ENCODE measurements at places on chromosomes 7 and 10.

GRCh38 chr7:54429111-54429510 is 113.1 kb upstream of the VSTM2A start:
- no peaks in the 10 kb centered on the region for H3K4me1 ChIP-seq
- H3K27ac ChIP-seq, result no peak overlapping the region
- no peak for DNase-seq
- H3K36me3 ChIP-seq, result no peaks in the 10 kb centered on the region

GRCh38 chr7:99928994-99929729 is at the start of gene GJC3:
Gene GJC3 (minus strand): TSS chr7:99929620. CDS start chr7:99929620, 0 bp downstream.
- peak within 1 kb of the TSS; percentile 73 for H3K4me3 ChIP-seq
- H3K4me1 ChIP-seq, result peaks cover 33% of the 10 kb centered on the region
- peak within 1 kb of the TSS; percentile 37 for H3K27ac ChIP-seq
- H3K36me3 ChIP-seq, result no peaks in the 10 kb centered on the region

GRCh38 chr10:48605786-48606529 is 1.1 kb upstream of the ARHGAP22 start:
- peak overlapping the region; percentile 12 for H3K4me3 ChIP-seq
- H3K4me1 ChIP-seq, result peaks cover 4% of the 10 kb centered on the region
- no peak for DNase-seq
- no peak overlapping the region for H3K27ac ChIP-seq

- H3K27me3 ChIP-seq, result peaks cover 3% of the 10 kb centered on the region
- H3K4me1 ChIP-seq, result peaks cover 22% of the 10 kb centered on the region
- no peak overlapping the region for H3K27ac ChIP-seq
- no peak for DNase-seq
- no peaks in the 10 kb centered on the region for H3K36me3 ChIP-seq
Measured at GRCh38 chr7:123774496-123774895, 25.7 kb upstream of the WASL start.

- H3K4me1 ChIP-seq, result peaks cover 10% of the 10 kb centered on the region
- H3K36me3 ChIP-seq, result no peaks in the 10 kb centered on the region
- no peak overlapping the region for H3K4me3 ChIP-seq
- no peak overlapping the region for H3K27ac ChIP-seq
- H3K27me3 ChIP-seq, result no peaks in the 10 kb centered on the region
- DNase-seq, result no peak
Measured at GRCh38 chr7:115678086-115678982, 352.2 kb downstream of the TFEC start.

- peaks cover 73% of the 10 kb centered on the region for H3K4me1 ChIP-seq
- no peak for DNase-seq
- H3K27me3 ChIP-seq, result peaks cover 14% of the 10 kb centered on the region
- no peaks in the 10 kb centered on the region for H3K36me3 ChIP-seq
Measured at GRCh38 chr10:77513220-77513619, 124.4 kb downstream of the KCNMA1 start.

GRCh38 chr7:3204526-3204925 is 96.5 kb upstream of the SDK1 start:
- DNase-seq, result no peak
- peaks cover 38% of the 10 kb centered on the region for H3K4me1 ChIP-seq
- H3K4me3 ChIP-seq, result no peak overlapping the region
- H3K27ac ChIP-seq, result no peak overlapping the region
- H3K27me3 ChIP-seq, result peaks cover 9% of the 10 kb centered on the region
- H3K36me3 ChIP-seq, result peaks cover 5% of the 10 kb centered on the region

DNA sequence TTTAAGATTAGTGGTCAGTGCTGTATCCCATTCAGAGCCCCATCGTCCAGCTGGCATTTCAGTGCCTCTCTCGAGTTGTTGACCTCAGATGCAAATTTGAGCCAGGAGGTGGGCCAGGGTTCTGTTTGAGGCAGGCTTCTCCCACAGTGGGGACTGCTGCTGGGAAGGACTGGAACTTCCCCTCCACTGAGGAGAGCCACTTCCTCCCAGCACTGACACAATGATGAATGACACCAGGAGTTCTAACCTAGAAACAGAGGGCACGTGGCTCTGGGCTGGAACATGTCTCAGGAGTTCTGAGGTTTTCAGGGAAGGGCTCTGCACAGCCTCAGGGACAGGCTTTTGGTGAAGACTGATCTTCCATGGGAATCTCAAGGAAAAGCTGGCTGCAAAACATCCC is 18.3 kb upstream of the BTBD16 start:
- no peak overlapping the region for H3K27ac ChIP-seq
- peaks cover 18% of the 10 kb centered on the region for H3K4me1 ChIP-seq
- no peak overlapping the region for H3K4me3 ChIP-seq
- H3K36me3 ChIP-seq, result peaks cover 21% of the 10 kb centered on the region
- H3K27me3 ChIP-seq, result peaks cover 3% of the 10 kb centered on the region
- DNase-seq, result peak; percentile 22

DNA sequence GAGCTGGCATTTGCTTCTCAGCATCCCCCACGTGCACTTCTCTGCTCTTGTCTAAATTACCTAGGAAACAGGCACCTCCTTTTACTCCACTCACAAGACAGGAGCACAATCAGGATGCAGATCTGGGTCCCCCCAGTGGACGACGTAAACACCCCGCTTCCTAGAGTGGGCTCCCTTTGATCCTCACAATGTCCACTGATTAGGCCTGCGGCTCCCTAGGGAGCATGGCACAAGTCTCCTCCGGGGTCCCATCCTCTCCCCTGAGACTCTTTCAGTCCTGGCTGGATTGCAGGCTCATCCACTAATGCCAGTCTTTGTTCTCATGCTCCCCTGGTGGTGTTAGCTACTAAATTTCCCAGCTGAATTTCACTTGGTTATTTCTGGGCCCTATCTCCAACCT is 98.3 kb downstream of the GLI3 start:
- H3K4me1 ChIP-seq, result peaks cover 84% of the 10 kb centered on the region
- no peaks in the 10 kb centered on the region for H3K27me3 ChIP-seq
- H3K36me3 ChIP-seq, result peaks cover 58% of the 10 kb centered on the region
- DNase-seq, result no peak
- H3K4me3 ChIP-seq, result no peak overlapping the region
- peak overlapping the region; percentile 85 for H3K27ac ChIP-seq

DNA sequence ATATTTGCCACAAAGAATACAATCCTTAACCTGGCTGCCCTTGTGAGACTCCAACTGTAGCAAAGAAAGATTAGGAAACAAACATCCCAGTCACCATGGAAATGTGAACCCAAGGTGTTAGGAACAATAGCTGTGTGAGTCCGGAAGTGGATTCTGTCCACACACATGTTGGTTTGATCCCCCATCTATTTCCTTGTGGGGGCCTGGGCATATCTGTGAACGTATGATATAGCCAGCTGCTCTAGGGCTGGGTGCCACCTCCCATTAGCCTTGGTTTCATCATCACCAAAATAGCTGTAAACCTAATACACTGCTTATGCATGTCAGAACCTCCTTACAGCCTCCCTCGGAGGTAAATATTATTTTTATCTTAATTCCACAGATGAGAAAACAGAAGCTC is 26.4 kb downstream of the GRK5 start:
- H3K4me3 ChIP-seq, result no peak overlapping the region
- no peak overlapping the region for H3K27ac ChIP-seq

DNA sequence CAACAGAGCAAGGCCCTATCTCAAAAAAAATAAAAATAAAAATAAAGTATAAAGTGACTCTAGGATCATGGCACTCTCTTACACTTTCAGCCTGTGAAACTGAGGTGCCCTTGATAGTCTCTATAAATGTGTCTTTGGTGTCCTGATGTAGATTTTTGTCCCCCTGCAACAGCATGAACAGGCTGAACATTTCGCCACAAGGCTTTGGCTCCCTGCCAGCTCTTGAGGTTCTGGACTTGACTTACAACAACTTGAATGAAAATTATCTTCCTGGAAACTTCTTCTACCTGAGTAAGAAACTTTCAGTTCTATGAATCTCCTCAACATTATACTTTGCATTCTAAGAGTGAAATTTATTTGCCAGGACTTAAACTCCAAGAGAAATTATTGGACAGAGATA is 48.1 kb upstream of the BMS1 start:
- peaks cover 10% of the 10 kb centered on the region for H3K27me3 ChIP-seq
- H3K27ac ChIP-seq, result no peak overlapping the region
- no peak overlapping the region for H3K4me3 ChIP-seq

GRCh38 chr7:93014410-93014809 is 103.4 kb downstream of the SAMD9 start:
- H3K4me1 ChIP-seq, result peaks cover 53% of the 10 kb centered on the region
- H3K4me3 ChIP-seq, result no peak overlapping the region
- DNase-seq, result no peak
- H3K27me3 ChIP-seq, result peaks cover 3% of the 10 kb centered on the region

DNA sequence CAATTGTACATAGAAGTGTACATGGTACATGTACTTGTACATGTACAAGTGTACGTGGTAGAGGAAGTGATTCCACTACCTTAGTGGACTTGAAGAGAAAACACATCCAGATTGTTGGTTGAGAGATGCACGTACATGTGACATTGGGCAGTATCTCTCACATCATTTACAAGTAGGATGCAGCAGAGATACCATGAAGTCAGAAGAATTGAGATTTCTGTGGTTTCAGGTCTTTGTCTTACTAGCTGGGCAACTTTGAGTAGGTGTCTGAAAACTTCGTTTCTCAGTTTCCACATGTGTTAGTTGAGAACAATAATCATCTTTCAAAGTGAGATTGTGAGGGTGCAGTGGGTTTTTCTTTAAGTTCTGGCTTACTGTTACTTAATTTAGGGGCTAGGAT is 21.5 kb downstream of the CLDN12 start:
- no peak overlapping the region for H3K27ac ChIP-seq
- H3K4me1 ChIP-seq, result no peaks in the 10 kb centered on the region
- no peak for DNase-seq
- no peaks in the 10 kb centered on the region for H3K27me3 ChIP-seq
- H3K4me3 ChIP-seq, result no peak overlapping the region

DNA sequence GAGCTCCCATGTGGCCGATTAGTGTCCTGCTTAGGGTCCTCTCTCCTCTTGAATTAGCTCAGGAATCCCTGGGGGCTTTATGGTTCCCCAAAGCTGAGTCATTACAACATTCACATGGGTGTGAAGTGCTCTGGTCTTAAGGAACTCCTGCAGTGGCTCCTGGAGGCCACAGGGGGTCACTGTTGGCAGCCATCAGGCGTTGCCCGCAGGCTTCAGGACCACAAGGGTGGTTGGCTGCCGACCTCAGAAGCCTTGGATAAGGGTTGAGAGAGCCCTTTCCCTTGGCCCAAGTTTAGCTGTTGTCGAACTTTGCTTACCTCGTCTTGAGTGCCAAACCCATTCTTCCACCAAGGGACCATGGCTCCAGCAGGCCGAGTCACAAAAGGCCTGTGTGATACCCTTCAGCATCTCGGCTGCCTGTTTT is 61.7 kb downstream of the SH2D4B start:
- no peaks in the 10 kb centered on the region for H3K36me3 ChIP-seq
- H3K4me1 ChIP-seq, result peaks cover 15% of the 10 kb centered on the region
- H3K4me3 ChIP-seq, result no peak overlapping the region
- DNase-seq, result peak; percentile 73

GRCh38 chr7:106111655-106112117 is 426 bp downstream of the SYPL1 start:
- peak overlapping the region; percentile 91 for H3K27ac ChIP-seq
- H3K27me3 ChIP-seq, result peaks cover 4% of the 10 kb centered on the region
- peak overlapping the region; percentile 90 for H3K4me3 ChIP-seq
- DNase-seq, result peak; percentile 75
- H3K36me3 ChIP-seq, result peaks cover 7% of the 10 kb centered on the region
- peaks cover 45% of the 10 kb centered on the region for H3K4me1 ChIP-seq

DNA sequence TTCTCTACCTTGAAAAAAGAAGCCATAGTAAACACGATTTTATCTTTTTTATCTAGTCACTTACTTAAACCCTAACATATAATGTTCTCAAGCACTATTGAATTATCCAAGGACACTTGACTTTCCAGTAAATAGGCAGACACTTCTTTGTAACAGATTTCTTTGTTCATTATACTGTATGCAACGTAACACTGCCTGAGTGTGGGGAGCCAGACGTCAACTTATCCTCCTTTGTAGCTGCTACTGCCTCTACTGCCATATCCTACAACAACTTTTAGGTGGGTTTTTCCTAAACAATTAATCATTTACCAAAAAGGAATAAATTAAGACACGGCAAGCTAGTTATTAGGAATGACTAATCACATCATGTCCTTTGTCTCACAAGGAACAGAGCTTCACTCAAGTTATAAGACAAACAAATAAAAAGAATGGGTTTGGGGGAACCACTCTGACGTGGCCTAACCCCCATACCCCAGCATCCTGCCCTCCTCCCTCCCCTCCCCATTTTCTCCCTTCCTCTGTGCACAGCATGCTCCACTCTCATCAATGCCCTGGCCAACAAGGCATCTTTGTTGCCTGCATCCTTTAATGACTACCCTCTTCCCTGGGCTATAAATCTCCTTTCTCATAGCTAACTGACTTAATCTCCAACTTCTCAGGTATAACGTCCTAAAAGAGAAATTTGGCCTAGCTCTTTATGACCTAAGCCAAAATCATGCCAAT is 43.3 kb downstream of the DOCK4 start:
- no peaks in the 10 kb centered on the region for H3K27me3 ChIP-seq
- peak overlapping the region; percentile 39 for H3K4me3 ChIP-seq
- peaks cover 49% of the 10 kb centered on the region for H3K4me1 ChIP-seq

DNA sequence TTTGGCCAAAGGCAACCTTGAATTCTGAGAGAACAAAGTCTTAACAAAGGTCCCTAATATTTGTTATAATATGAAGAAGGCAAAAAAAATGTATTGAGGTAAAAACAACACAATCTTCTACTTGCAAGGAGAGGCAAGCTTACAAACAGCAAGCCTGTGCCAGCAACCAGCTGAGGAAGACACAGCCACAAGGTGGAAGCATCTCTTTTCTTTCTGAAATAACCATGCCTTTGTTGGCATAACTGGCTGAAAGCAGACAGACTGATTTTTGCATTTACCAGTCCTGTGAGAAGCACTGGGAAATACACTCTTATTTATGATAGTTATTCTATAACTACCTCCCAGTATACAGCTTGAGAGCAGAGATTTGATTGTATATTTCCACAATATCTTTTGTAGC is 292.0 kb downstream of the PHTF2 start:
- no peak overlapping the region for H3K4me3 ChIP-seq
- H3K27me3 ChIP-seq, result peaks cover 3% of the 10 kb centered on the region
- H3K27ac ChIP-seq, result no peak overlapping the region
- no peaks in the 10 kb centered on the region for H3K4me1 ChIP-seq
- H3K36me3 ChIP-seq, result no peaks in the 10 kb centered on the region

DNA sequence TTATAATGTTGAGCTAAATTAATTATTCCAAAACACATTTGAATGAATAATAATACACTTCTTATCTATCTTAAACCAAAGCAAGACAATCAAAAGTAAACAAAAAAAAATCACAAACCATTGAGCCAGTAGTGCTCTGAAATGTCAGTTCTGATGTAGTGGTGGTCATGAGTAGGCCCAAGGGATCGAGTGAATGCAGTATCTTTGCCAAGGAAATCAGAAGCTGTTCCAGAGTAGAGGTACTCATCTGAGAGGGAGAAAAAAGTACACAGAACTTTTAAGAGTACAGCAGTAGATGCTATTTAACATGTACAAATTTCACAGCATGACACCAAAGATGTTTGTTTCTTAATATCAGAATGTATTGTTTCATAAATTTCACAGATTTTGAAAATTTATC is 121.5 kb downstream of the SEMA3D start:
- H3K27me3 ChIP-seq, result no peaks in the 10 kb centered on the region
- peaks cover 72% of the 10 kb centered on the region for H3K4me1 ChIP-seq
- H3K27ac ChIP-seq, result peak overlapping the region; percentile 93
- peaks cover 34% of the 10 kb centered on the region for H3K36me3 ChIP-seq
- DNase-seq, result no peak
- peak overlapping the region; percentile 19 for H3K4me3 ChIP-seq

- H3K4me3 ChIP-seq, result no peak overlapping the region
- H3K36me3 ChIP-seq, result peaks cover 30% of the 10 kb centered on the region
- peak overlapping the region; percentile 80 for H3K27ac ChIP-seq
- no peak for DNase-seq
- peaks cover 20% of the 10 kb centered on the region for H3K4me1 ChIP-seq
Measured at GRCh38 chr7:102460467-102460866, 4.2 kb downstream of the ALKBH4 start.
